Substantia nigra (tissue), 51 donors: ENCODE measurements at places on chromosomes 7 and 10.

GRCh38 chr7:517774-518629 lies 1.6 kb downstream of the PDGFA start:
- DNase-seq, result peak; percentile 56

- peak; percentile 17 for DNase-seq
Observed at GRCh38 chr10:95755511-95756004, 405 bp upstream of the ENTPD1 start.

GRCh38 chr7:97018126-97018601 lies 6.5 kb downstream of the DLX5 start:
- no peak for DNase-seq

GRCh38 chr7:18855796-18856195 lies 261.6 kb downstream of the TWIST1 start:
- DNase-seq, result no peak

DNA sequence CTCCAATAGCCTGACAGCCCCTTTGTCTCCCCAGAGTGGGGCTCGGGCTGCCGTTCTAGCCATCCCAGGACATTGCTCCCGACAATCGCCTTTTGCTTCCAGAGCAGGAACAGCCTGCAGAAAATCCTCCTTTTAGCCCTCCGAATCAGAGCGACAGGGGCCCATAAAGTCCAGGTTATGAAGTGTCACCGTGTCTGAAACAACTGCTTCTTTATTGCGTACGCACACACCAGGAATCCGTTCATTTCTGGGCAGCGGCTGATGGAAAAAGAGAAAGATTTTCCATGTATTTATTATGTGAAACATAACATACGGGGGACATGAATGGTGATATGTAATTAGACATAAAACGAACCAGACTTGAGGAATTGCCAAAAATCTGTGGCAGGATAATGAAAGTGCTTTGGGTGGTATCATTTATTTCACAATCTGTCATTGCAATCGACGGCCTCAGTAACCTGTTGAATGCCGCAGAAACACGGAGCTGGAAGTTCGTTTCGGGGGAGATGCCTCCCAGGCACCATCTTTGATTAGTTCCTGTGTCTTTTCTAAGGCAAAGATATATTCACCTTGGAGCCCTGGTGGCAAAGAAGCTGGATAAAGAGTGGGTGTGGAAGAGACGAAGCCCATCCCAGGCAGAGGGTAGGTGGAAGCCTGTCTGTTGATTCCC lies 48.1 kb downstream of the FAM241B start:
- no peak for DNase-seq

DNA sequence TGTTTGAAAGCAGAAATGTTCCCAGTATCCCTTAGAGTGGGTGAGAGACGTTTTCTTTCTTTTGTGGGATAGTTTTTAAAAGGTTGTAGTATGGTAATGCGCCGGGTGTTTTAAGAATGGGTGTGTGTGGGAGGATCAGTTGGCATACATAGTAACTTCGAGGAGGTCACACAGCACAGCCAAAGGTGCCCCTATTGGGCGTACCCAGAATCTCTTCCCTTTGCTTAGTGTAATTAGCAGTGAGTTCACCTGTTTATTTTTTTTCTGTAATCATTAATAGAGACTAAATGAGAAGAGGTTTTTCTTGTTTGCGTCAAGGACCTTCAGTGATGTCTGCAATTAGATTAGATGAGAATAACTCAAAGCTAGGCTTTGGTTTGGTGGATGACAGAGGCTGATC lies 1.5 kb downstream of the PLEKHA8 start:
- no peak for DNase-seq

- DNase-seq, result no peak
Observed at GRCh38 chr10:4007771-4008170, 222.8 kb upstream of the KLF6 start.

- no peak for DNase-seq
Observed at GRCh38 chr10:118967160-118967559, 62.4 kb upstream of the NANOS1 start.
